ENCODE measurements at places on chromosomes 7 and 10. TPM values are rescaled to one million over a fixed set of nuclear protein-coding genes. Genes with fewer than 3 reads are reported as not detected.

The INA gene
- total RNA-seq, result 102 TPM

The CCDC172 gene
- total RNA-seq, result not detected

The CUBN gene
- 14.3 TPM for total RNA-seq

The TLX1 gene
- not detected for total RNA-seq

The HUS1 gene
- 72.1 TPM for total RNA-seq

The TECPR1 gene
- 86.2 TPM for total RNA-seq

The SPAM1 gene
- total RNA-seq, result not detected

The NRAP gene
- total RNA-seq, result 13.0 TPM

The MMP21 gene
- total RNA-seq, result 1.2 TPM

The NUDT13 gene
- 1.5 TPM for total RNA-seq

The FAM24B gene
- 5.3 TPM for total RNA-seq

The GIMAP5 gene
- total RNA-seq, result 14.8 TPM

The MICALL2 gene
- 8.5 TPM for total RNA-seq

The CALCR gene
- 0.38 TPM for total RNA-seq
